RWPE2 (cell line): ENCODE measurements at places on chromosomes 11 and 22.

DNA sequence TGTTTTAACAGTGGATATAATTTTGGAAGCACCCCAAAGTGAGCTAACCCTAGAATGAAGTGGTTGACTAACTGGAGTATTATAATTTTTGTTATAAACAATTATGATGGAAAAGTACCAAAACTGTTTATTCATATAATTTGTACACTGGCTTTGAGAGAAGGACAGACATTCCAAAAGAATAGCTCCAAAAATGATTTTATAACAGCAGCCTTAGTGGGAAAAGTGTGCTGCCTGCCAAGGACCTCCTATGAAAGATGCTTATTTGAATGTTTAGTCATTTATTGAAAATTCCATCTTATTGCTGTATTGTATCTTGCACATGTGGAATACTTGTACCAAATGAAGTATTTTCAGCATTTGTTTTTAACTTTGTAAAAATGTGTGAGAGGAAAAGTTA lies 169.8 kb downstream of the GUCY1A2 start:
- no peak for DNase-seq

DNA sequence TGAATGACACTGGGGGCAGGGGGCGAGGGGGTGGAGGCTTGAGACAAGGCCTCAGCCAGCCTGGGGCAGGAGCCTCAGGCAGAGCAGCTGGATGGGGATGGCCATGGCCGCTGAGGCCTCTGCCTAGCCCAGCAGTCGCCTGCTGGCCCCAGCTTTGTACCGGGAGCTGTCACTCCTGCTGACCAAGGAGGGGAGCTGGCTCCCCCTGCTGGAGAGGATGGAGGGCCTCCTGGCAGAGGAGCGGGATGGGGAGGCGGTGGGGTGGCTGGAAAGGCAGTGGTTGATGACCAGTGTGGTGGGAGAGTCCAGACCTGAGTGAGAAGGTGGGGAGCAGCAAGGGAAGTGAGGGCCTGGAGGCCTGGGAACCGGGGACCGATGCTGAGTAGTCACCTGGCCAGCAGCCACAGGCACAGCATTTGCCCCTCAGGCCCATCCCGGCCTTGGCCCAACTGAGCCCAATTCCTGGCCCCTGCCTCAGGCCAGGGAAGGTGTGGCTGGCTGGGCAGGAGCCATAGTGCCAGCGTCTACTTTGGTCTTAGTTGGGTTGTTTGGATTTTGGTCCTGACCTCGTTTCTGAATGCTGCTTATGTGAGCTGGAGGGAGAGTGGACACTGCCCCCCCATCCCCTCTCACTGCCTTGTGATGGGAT lies 6.0 kb upstream of the SUSD2 start:
- no peak for DNase-seq

DNA sequence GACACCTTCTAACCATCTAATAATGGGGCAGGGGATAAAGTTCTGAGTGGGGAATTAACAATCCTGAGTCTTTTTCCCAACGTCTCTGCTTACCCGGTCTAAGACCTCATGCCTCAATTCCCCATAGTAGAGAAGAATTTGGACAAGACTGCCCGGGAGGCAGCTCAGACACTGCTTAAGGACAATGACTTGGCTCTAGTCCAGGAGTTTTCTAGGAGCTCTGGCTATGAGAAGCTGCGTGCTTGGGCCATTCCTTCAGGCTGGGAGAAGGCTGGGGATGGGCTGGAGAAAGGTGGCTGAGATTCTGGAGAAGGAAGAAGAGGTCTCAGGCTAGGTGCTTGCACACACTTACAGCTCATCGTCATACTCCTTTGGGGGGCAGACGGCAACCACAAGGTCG lies 19.8 kb upstream of the ABCC8 start:
- no peak for DNase-seq

GRCh38 chr22:37010976-37011375 lies 8.3 kb downstream of the TST start:
- no peak for DNase-seq

DNA sequence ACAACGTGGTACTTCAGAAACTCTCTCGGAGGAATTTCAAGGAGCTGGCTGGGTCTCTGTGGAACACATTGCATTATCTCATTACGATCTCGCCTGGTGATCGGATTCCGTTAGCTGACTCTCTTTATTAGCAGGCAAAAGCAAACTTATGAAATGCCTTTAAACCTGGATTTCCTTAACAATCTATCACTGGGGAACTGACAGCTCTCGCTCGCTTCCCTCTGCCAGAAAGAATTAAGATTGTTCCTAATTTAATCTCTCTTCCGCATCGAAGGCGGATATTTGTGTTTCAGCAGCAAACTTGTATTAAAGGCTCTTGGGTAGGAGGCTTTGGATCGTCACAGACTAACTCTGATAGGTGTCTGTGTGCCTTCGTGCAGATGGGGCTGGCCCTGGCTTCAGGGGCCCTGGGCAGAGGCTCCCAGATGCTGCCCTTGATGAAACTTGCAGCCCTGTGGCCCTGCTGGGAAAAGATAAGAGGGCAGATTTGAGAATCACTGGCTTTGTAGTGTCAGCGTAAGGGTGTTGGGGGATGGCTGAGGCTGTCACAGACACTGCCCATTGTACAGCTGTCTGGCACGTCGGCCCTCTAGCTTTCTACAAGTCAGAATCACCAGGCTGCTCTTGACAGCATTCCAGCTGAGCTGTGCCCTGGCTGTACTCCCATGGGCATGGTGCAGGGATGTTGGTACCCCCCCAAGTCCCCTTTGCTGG lies 162.2 kb upstream of the NECTIN1 start:
- no peak for DNase-seq

- no peak for DNase-seq
These were observed at the start of gene FXYD2 for GRCh38 chr11:117824571-117825537. Gene FXYD2 (minus strand): TSS chr11:117824744. CDS start chr11:117824678, 66 bp downstream.

GRCh38 chr22:42685941-42686653 lies 34.6 kb downstream of the A4GALT start:
- no peak for DNase-seq

GRCh38 chr11:625636-626268 lies 997 bp upstream of the CDHR5 start:
- DNase-seq: peak; percentile 67

GRCh38 chr11:27786331-27786730 lies 86.1 kb upstream of the BDNF start:
- DNase-seq: no peak

- no peak for DNase-seq
These were observed 16.9 kb upstream of the SIK2 start for GRCh38 chr11:111585371-111585770.

DNA sequence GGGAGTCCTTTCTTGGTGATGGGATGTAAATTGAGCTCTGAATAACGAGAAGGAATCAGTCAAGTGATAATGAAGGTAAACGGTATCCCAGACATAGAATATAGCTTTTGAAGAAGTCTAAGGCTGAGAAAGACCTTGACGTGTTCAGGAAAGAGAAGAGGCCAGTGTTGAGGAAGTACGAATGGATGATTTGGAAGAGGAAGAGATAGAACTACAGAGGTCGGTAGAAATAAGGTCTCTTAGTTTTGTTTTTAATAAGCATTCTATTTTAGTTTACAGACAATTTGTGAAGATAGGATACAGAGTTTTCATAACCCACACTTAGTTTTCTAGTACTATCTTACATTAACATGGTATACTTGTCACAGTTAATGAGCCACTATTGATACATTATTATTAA lies 1598.1 kb downstream of the FAM181B start:
- no peak for DNase-seq

- no peak for DNase-seq
These were observed 6.1 kb upstream of the CRYBB3 start for GRCh38 chr22:25193548-25193947.

GRCh38 chr22:28507896-28508295 lies 171.7 kb downstream of the TTC28 start:
- DNase-seq: no peak

- no peak for DNase-seq
These were observed 20.0 kb downstream of the MARK2 start for GRCh38 chr11:63858628-63859550.

- DNase-seq: no peak
These were observed 6.4 kb downstream of the MARK2 start for GRCh38 chr11:63845303-63845702.

- DNase-seq: no peak
These were observed 18.2 kb downstream of the LIMK2 start for GRCh38 chr22:31230155-31230870.

DNA sequence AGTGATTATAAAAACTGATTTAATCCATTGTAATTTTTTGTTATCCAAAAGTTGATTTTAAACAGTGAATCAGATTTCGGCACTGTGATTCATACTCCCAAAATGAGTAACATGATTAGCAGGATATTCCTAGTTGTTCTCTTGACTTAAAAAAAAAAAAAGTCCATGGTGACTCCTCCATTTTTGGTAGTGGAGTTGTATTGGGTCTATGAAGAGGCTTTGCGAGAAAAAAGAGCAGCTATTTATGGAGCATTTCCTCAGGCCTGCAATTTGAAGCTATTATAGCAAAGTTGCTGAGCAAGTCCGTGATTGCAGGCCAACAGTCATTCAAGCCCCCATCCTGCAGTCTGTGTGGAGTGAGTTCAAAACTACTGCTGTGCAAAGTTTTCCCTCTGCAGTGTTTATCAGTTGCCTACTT lies 28.8 kb downstream of the YAP1 start:
- DNase-seq: no peak

- peak; percentile 80 for DNase-seq
These were observed 1190.3 kb upstream of the RAG2 start for GRCh38 chr11:37788141-37788877.

- DNase-seq: no peak
These were observed 14.5 kb upstream of the OR10V1 start for GRCh38 chr11:59728154-59728553.

GRCh38 chr22:49966774-49967705 lies 6.5 kb downstream of the PIM3 start:
- DNase-seq: peak; percentile 60

DNA sequence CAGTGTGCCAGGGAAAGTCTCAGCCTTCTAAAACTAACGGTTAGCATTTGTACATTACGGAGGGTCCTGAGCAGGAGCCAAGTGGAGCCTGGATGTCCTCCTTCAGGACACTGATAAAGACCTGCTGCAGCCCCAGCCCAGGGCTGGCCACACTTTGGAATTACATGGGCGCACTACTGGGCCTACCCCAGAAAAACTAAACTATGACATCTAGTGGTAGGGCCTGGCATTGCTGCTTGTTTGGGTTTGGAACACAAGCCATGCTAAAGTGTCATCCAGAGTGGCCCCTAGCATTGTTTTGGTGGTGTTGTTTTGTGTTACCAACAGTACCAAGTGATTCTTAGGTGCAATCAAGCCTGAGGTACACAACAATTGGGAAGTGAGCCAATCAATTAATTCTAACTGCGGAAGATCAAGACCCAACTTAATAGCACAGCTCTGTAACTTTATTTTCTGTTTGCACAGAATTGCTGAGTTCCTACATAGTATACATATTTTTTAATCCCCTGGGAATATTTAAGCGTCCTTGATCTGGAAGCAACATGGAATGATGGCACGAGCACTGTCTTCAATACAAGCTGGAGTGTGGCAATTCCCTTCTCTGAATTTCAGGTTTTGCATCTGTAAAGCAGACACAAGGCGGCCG lies 340.7 kb downstream of the LARGE1 start:
- no peak for DNase-seq

DNA sequence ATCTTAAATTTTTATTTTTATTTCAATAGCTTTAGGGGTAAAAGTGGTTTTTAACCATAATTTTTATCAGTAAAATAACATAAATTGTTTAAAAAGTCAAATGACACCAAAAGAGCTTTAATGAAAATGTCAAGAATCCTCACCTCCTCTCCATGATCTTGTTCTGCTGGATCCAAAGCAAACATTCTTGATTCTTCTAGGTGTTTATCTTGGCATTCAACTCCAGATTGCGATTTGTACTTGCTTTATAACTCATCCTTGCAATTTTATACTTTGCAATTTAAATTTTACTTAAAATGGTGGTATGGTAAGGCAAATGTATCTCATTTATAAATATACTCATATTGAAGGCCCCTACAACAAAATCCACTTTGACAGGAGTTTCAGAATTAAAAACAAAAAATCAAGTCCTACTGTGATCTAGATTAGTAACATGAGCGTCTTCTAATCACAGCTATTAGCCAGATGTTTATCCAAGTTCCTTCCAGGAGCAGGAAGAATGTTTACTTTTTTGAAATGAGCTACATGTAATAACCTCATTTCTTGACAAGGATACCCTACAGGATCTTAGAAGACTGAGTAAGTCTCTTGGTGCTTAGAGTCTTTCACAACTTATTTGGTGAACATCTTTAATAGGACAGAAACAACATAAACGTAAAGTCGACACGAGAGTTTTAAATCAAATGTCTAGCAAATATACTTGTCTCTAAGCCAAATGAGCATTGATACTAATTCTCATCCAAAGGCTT lies 72.4 kb upstream of the CARD18 start:
- DNase-seq: no peak

- no peak for DNase-seq
These were observed 1.3 kb downstream of the HIRA start for GRCh38 chr22:19429950-19430889.

DNA sequence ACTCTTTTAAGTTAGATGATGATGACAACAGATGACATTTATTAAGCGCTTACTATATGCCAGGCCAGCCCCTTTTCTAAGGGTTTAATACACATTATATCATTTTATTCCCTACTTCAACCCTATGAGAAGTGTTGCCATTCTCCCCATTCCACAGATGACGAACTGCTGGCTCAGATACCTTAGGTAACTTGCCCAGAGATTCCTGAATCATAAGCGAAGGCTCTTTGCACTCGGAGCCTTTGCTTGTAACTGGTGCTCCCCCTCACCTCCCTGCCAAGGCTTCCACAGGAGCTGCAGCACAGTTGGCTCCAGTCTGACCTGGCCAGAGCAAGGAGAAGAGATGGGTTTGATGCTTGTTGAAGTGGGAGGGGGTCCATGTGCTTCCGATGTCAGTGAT lies 43.0 kb downstream of the DBX1 start:
- no peak for DNase-seq

- peak; percentile 13 for DNase-seq
These were observed 103.6 kb downstream of the TRIM29 start for GRCh38 chr11:120034176-120034875.

- no peak for DNase-seq
These were observed 66.5 kb upstream of the ALX4 start for GRCh38 chr11:44376423-44376822.
